ENCODE measurements at places on chromosomes 3 and 15. TPM values are rescaled to one million over a fixed set of nuclear protein-coding genes. Genes with fewer than 3 reads are reported as not detected.

Gene RAMAC
- 25.4 TPM for total RNA-seq

Gene ELL3
- 0.85 TPM for total RNA-seq

Gene PPP1R14D
- not detected for total RNA-seq

Gene CACNA1D
- total RNA-seq = not detected

Gene MUC4
- not detected for total RNA-seq

Gene KBTBD12
- total RNA-seq = not detected

Gene GOLGA6L4
- total RNA-seq = under 0.01 TPM

Gene PIERCE2
- 1.2 TPM for total RNA-seq

Gene PRR20G
- not detected for total RNA-seq

Gene AP4E1
- 8.1 TPM for total RNA-seq

Gene GRM2
- total RNA-seq = under 0.01 TPM

Gene SETD5
- total RNA-seq = 35.7 TPM

Gene NUP210
- total RNA-seq = not detected

Gene LDHAL6B
- not detected for total RNA-seq

Gene FEZF2
- total RNA-seq = not detected

Gene ZIC1
- not detected for total RNA-seq

Gene CCK
- total RNA-seq = not detected

Gene CA12
- 26.5 TPM for total RNA-seq

Gene FAM81A
- not detected for total RNA-seq

Gene KLHL6
- not detected for total RNA-seq

Gene IDH3A
- total RNA-seq = 15.5 TPM

Gene GMPS
- 35.1 TPM for total RNA-seq

Gene HDC
- not detected for total RNA-seq

Gene ACAD11
- 14.9 TPM for total RNA-seq

Gene BTLA
- not detected for total RNA-seq

Gene TRH
- total RNA-seq = 0.85 TPM

Gene TRIP4
- 7.7 TPM for total RNA-seq

Gene IQCF5
- not detected for total RNA-seq

Gene PTPN23
- 19.0 TPM for total RNA-seq

Gene KBTBD13
- total RNA-seq = not detected

Gene PLSCR5
- total RNA-seq = not detected
